ENCODE measurements at places on chromosomes 2 and 18.

DNA sequence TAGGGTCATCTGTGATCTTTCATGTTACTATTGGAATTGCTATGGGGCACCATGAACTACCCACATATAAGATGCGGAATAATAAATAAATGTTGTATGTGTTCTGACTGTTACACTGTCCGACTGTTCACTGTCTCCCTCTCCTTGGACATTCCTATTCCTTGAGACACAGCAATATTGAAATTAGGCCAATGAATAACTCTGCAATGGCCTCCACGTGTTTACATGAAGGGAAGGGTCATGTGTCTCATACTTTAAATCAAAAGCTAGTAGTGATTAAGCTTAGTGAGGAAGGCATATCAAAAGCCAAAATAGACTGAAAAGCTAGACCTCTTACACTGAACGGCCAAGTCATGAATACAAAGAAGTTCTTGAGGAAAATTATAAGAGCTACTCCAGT, 751.3 kb downstream of the SOCS6 start:
- DNase-seq = no peak

DNA sequence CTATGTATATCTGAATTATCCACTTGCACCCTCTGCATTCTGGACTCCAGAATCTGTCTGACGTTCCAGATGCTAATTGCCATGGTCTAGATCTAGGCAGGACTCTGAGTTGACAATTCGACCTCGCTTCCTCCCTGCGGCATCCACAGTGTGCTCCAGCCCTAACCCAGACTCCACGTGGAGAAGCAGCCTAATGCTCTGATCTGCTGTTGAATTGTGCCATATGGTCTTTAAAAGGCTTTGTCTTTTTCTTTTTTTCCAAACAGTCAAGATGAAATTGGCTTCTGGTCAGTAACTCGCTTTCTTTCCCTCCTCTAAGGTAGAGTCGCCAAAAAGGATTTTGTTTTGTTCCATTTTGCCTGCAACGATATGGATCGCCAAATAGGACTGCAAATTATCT, 752.6 kb upstream of the ID2 start:
- DNase-seq = no peak

- peak; percentile 25 for DNase-seq
Observed at GRCh38 chr2:157150747-157151146, 106.8 kb upstream of the GALNT5 start.

DNA sequence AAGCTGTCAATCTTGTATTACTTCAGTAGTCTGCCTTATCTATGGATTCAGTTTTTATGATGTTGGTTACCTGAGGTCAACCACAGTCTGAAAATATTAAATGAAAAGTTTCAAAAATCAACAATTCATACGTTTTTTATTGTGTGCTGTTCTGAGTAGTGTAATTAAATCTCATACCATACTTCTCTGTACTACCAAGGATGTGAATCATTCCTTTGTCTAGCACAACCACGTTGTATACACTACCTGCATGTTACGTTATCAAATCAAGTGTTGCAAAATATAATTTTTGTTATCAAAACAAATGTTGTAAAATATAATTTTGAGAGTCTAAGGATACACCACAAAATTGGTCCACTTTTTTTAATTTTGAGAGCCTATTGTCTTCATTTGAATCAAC, 590.2 kb upstream of the SETBP1 start:
- no peak for DNase-seq

- no peak for DNase-seq
Observed at GRCh38 chr2:35355056-35355455, 1000.5 kb upstream of the CRIM1 start.

GRCh38 chr18:13222856-13223281, 4.3 kb downstream of the LDLRAD4 start:
- DNase-seq = no peak

DNA sequence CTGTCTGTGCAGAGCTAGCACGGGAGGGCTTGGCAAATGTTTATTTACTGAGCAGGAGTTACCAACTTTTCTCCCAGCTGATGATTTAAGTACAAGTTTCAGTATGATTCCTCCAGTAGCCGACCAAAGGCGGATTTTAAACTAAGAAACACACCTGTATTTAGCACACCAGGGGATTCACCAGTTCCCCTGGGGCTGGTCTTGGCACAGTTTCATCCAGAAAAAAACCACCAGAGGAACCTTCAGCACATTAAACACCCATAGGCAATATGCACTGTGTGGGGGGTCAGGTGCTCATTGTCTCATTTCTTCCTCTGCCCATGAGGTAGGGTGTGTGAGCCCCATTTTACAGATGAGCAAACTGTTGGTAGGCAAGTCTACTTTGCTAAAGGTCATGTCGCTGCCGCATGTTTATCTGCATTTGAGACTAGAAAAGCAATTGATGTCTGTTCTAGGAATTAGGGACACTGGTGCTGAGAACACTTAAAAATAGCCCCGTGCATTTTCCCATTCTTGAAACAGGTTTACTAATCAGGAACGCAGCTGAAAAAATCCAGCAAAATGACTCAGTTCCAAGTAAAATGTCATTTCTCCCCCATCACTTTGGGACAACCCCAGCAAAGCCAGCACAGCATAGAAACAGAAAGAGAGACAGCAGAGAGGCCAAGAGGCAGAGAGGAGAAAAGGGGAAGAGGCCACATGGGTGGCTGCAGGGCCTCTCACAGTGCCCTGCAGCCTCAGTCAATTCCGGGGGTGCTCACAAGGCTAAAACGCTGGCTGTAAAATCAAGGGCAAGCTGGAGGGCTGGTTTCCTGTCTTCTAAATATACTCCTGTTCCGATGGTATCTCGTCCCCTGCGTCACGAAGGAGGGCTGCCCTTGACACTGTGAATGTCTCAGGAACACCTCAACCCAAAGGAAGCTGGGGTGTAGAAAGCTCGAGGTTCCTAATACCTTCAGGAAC, 166.8 kb upstream of the ID2 start:
- peak; percentile 83 for DNase-seq

DNA sequence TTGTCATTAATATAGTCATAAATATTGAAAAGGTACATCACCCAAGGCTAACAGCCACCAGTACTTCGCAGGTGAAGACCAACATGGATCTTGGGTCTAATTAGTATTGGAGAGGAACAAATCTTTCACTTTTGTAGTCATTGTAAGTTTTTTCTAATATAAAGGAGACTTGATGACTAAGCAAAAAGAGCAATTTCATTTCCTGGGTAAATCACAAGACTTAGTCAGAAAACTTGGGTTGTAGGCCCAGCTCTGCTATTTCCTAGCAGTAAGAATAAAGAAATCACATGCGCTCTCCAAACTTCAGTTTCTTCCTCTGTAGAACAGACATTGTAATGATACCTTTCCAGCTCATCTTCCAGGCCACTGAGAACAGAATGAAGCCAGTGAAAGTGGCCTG, 40.9 kb downstream of the NRP2 start:
- no peak for DNase-seq

DNA sequence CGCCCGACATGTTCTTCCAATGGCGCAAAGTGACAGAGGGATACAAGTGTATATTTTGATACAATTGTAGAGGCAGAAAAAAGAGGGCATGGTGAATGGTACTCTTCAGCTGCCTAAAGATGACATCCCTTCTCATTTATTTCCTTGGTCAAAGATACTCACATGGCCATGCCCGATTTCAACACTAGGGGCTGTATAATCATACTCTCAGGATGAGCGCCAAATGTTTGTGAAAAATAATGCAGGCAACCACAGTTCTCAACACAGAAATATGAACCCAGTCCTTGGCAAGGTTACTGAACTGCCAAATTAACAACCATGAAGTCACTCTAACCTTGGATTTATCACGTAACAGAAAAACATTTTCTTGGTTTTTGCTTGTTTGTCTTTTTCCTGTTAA, 204.4 kb downstream of the CCDC102B start:
- no peak for DNase-seq

GRCh38 chr18:23573626-23574431, 12.5 kb downstream of the NPC1 start:
- no peak for DNase-seq

GRCh38 chr2:166727095-166727494, 161.2 kb upstream of the XIRP2 start:
- DNase-seq = peak; percentile 13

- DNase-seq = no peak
Observed at GRCh38 chr2:9463698-9464034, 10.7 kb upstream of the IAH1 start.

DNA sequence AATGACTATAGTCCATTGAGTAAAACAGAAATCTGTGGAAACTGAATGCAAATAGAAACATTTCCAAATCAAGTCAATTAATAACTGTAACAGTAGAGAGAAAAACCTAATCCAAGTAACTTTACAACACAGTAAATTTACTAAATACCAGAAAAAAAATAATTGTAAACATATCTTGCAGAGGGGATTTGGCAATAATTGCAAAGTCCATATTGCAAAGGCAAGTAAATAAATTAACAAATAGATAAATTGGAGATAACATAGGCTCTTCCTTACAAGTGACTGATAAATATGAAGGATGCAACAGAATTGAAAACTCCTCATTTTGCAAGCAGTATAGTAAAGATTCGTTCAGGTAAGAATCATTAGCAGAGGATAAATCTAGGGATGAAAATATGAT, 65.0 kb downstream of the SMC6 start:
- DNase-seq = no peak

DNA sequence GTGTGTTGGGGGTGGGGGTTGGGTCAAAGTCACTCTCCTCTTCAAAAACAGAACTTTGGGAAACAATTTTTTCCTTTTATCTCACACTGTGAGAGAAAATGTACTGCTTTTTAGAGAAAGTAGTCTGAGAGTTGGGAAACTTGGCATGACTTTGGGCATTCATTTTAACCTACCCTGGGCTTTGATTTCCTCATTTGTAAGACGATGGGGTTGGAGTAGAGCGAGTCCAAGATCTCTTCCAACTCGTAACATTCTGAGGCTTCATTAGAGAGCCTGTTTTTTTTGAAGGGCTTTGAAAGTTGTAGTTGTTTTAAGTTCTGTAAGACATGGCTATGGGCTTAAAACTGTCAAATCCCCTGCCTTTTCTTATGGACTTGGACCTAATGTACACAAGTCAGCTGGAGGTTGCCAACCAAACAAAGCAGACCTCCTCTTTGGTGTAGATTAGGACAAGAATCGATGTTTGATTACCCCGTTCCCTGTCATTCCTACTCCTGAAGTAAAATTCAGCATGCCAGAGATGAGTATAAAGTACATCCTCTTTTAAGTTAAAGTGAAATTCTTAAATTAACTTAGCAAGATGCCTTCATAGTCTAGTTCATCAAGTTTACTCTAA, 8.4 kb downstream of the PHLPP1 start:
- DNase-seq = no peak

- DNase-seq = no peak
Observed at GRCh38 chr2:119449521-119449920, 17.9 kb downstream of the TMEM37 start.

DNA sequence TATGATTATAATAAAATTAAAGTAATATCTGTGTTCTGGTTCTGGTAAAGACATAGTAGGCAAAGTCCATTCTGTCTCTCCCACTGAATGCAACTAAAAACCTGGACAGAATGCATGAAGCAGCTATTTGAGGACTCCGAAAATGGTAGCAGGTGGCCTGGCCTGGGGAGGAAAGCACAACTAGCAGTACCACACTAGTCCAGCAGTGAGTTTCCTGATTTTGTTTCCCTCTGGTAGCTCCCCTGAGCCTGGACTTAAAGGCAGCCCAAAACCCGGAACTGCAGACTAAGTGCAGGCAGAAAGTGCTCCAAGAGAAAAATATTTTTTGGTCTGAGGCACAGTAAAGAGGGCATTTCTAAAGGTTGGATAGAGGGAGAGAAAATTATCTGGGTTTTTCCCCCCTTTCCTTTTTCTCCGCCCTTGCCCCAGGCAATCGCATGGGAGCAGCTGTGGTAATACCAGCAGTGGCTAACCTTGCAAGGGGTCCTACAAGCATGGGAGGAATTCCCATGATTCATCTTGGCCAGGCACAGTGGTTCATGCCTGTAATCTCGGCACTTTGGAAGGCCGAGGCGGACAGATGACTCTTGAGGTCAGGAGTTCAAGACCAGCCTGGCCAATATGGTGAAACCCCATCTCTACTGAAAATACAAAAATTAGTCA, 32.3 kb downstream of the ASXL2 start:
- DNase-seq = no peak

- peak; percentile 20 for DNase-seq
Observed at GRCh38 chr2:241816431-241817121, 7.6 kb downstream of the NEU4 start.

DNA sequence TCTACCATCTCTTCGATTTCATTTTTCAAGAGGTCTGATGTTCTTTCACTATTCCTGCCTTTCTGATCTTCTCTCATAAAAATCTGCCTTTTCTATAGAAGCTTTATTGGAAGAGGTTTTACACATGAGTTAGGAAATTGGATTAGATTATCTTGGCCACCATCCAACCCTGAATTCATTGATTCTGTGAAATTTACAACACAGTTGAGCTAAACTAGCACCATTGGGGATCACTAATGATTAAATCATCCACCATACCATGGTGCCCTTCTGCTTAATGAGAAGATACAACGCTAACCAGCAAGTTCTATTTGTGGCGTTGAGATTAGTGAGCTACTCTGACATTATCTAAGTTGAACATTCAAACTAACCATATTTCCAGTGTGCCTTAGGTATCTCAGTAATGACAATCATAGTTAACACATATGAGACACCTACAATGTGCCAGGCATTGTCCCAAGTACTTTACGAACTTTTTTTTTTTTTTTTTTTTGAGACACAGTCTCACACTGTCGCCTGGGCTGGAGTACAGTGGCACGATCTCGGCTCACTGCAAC, 17.3 kb upstream of the LBH start:
- no peak for DNase-seq

GRCh38 chr2:173126819-173127218, 51.2 kb downstream of the MAP3K20 start:
- no peak for DNase-seq

- no peak for DNase-seq
Observed at GRCh38 chr18:3093624-3094337, 80.8 kb upstream of the LPIN2 start.

GRCh38 chr2:241948901-241949735, 79.6 kb downstream of the RTP5 start:
- DNase-seq = no peak

- no peak for DNase-seq
Observed at GRCh38 chr2:199602271-199602895, 144.6 kb upstream of the SATB2 start.

- no peak for DNase-seq
Observed at GRCh38 chr2:159897720-159898119, 99.7 kb upstream of the CD302 start.

DNA sequence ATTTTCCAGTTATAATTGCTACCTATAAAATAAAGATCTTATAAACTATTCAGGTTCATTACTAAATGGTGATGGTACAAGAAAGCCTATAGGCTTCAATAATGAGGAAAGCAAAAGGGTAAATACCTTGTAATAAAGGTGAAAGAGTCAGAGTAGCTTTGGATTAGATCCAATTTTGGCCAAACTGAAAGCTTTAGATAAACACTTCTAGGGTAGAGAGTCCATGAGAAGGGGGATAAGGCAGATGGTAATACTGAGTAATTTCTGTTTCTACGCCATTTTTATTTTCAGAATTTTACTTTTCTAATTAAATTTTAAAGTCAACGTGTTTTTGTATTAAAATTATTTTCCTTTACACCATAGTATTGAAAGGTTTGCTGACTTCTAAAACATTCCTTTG, 9.4 kb downstream of the CASP8 start:
- DNase-seq = no peak

- no peak for DNase-seq
Observed at GRCh38 chr18:7878265-7879211, 311.4 kb downstream of the PTPRM start.

- DNase-seq = no peak
Observed at GRCh38 chr2:126887506-126887905, 11.2 kb upstream of the TEX51 start.

- DNase-seq = no peak
Observed at GRCh38 chr2:178125862-178126261, 13.6 kb downstream of the RBM45 start.
